Activated CD4-positive, alpha-beta T cell treated with anti-CD3 and anti-CD28 coated beads, Interleukin-2, amount 10 ng/mL, durations not matched to agents 7 days and 5 days (primary cell): ENCODE measurements at places on chromosomes 11 and 22. TPM values are rescaled to one million over a fixed set of nuclear protein-coding genes. Genes with fewer than 3 reads are reported as not detected.
A peak's percentile ranks its signal among the peaks of the same experiment; 100 is the strongest.

DNA sequence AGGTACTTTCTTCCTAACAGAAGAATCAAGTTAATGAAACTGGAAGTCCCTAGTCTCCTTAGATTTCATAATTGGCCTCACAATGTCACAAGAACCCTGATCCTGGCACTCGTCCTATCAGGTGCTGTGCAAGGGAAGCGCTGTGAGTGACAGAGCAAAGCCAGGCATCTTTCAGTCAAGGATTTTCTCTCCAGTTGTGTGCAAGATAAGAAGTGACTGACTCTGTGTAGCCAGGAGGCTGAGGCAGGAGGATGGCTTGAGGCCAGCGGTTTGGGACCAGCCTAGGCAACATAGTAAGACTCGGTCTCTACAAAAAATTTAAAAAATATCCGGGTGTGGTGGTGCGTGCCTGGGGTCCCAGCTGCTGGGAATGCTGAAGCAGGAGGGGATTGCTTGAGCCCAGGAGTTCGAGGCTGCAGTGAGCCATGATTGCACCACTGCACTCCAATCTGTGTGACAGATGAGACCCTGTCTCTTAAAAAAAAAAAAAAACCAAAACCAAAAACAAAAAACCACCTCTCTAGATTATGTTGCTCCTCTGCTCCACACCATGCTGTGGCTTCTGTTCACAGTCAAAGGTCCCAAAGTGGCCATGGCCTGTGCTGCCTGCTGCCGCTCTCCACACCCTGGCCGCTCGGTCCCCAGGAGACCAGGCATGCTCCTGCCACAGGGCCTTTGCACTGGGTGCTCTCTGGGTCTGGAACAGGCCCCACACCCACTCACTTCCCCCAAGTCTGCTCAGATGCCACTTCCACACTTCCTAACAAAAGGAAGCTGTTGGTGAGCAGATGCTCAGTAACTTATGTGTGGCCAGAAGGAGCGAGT lies 54.2 kb upstream of the CLDN5 start:
- H3K4me3 ChIP-seq: no peak overlapping the region
- peaks cover 42% of the 10 kb centered on the region for H3K4me1 ChIP-seq
- H3K27ac ChIP-seq: peak overlapping the region; percentile 90
- H3K36me3 ChIP-seq: no peaks in the 10 kb centered on the region

DNA sequence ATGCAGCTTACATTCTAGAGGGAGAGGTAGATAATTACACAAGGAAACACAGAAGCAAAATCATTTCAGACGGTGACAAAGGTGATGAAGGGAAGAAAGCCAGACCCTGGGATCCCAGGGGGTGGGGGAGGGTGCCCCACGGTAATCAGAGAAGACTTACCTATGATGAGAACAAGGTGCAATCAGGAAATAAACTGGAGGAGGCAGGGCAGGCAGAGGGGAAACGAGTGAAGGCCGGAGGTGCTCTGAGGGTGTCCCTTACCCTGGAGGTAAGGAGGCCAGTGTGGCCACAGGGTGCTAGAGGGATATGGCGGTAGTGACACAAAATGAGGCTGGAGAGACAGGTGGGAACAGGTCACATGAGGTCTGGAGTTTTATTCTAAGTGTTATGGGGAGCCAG lies 13.9 kb upstream of the SCGB1A1 start:
- DNase-seq: no peak
- no peak overlapping the region for H3K27ac ChIP-seq
- no peak overlapping the region for H3K4me3 ChIP-seq
- H3K27me3 ChIP-seq: no peaks in the 10 kb centered on the region
- no peaks in the 10 kb centered on the region for H3K36me3 ChIP-seq

- DNase-seq: no peak
- peaks cover 42% of the 10 kb centered on the region for H3K36me3 ChIP-seq
- H3K27ac ChIP-seq: no peak overlapping the region
These were observed 31.9 kb downstream of the MAML2 start for GRCh38 chr11:96311120-96311568.

The DUSP8 gene
- total RNA-seq: 0.23 TPM

The DNAJB7 gene
- total RNA-seq: not detected

DNA sequence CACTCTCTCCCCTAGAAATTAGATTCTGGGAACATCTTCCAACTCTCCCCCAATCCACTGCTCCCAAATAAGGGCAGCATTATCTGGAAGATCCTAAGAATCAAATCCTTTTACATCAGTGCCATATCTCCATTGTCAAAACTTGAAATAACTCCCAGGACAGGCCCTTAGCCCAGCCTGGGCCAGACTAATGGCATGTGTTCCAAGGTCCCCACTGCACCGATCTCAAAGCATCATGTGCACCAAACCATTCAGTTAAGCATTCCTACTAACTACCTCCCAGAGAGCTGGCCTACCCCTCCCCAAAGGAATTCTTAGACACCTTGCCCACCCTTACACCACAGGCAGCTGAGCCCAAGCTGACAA lies 44.2 kb upstream of the POU2AF1 start:
- H3K27ac ChIP-seq: no peak overlapping the region
- peaks cover 6% of the 10 kb centered on the region for H3K4me1 ChIP-seq
- DNase-seq: no peak

DNA sequence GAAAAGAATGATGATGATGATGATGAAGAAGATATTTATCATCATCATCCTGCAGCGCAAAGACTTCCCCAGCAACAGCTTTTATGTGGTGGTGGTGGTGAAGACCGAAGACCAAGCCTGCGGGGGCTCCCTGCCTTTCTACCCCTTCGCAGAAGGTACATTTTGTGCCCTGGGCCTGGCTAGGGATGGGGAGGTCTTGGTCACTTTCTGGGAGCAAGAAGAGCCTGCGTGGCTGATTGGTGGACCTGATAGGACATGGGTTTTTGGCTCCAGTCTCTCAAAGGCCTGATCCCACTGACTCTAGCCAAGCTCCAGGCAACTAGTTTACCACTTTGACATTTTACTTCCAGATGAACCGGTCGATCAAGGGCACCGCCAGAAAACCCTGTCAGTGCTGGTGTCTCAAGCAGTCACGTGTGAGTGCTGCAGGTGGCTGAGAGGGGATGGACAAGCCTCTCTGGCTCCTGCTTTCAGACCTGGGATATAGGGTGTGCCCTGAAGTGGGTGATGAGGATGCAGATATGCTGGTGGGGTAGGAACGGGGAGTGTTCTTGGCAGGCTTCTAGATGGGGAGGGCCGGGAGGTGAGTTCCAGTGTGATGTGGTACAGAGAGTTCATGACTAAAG lies 5.3 kb downstream of the SIDT2 start:
- H3K27ac ChIP-seq: no peak overlapping the region
- peaks cover 19% of the 10 kb centered on the region for H3K4me1 ChIP-seq
- DNase-seq: no peak
- H3K36me3 ChIP-seq: peaks cover 5% of the 10 kb centered on the region
- no peak overlapping the region for H3K4me3 ChIP-seq

The GAL gene
- not detected for total RNA-seq

GRCh38 chr11:27215471-27216269 lies 147.3 kb downstream of the CCDC34 start:
- DNase-seq: no peak
- H3K36me3 ChIP-seq: no peaks in the 10 kb centered on the region
- no peak overlapping the region for H3K4me3 ChIP-seq
- H3K27ac ChIP-seq: no peak overlapping the region
- no peaks in the 10 kb centered on the region for H3K4me1 ChIP-seq

The SLC22A25 gene
- total RNA-seq: not detected

GRCh38 chr11:69075421-69076128 lies 26.8 kb downstream of the TPCN2 start:
- no peaks in the 10 kb centered on the region for H3K27me3 ChIP-seq
- DNase-seq: no peak
- peaks cover 18% of the 10 kb centered on the region for H3K4me1 ChIP-seq
- peaks cover 3% of the 10 kb centered on the region for H3K36me3 ChIP-seq
- H3K27ac ChIP-seq: no peak overlapping the region

DNA sequence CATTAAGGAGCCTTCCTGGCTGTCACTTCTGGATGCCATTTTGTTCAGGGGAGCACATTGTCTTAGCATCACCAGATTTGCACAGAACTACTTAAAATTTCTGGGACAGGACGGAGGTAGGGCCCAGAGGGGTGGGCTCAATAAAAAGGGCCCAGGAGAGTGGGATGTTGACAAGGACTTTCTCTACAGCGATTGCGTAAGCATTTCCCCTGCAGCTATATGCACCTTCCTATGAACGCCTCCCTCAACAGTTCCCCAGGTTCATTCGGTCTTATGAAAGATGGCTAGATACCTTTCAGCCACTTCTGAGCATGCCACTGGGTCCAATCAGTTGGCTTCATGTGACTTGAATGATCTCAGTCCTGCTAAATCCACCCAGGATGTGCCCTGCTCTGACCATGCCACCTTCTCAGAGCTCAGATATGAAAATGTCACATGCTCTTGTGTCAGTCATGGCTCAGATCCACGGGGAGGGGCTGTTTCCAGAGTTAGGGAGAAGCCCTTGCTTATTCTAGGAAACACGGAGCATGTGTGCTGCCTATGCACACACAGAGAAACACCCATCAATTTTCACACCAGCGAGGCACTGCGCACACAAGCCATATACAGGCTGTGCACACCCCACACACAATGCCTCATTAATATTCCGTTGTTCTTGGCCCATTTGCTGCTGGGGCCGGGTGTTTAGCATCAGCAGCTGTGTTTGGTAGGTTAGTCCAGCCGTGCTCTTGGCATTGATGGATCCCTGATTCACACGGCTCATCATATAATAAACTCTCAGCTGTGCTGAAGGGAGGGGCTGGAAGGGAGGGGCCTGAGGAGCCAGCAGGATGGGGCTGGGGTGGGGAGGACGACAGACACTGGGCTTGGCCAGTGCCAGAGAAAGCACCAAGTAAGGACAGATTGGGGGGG lies 52.5 kb upstream of the NNMT start:
- DNase-seq: no peak
- no peaks in the 10 kb centered on the region for H3K4me1 ChIP-seq
- no peaks in the 10 kb centered on the region for H3K36me3 ChIP-seq
- H3K27ac ChIP-seq: no peak overlapping the region

DNA sequence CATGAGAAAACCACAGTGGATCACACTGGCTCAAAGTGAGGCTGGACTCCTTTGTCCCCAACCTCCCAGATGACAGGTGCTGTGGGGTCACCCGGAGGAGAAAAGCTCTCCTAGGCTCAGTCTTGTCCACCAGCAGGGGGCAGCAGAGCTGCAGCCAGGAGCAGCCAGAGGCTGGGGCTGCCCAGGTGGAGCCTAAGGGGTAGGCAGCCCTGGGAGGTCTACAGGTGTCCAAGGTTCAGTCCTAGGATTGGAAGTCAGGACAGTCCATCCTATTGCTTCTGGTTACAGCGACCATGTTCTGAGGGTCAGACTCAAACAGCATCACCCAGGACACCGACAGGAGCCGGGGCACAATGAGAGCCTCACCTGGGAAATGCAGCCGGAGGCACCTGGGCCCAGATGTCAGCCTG lies 77.6 kb upstream of the IGLL5 start:
- peaks cover 24% of the 10 kb centered on the region for H3K4me1 ChIP-seq
- no peak overlapping the region for H3K27ac ChIP-seq
- H3K27me3 ChIP-seq: peaks cover 28% of the 10 kb centered on the region
- DNase-seq: no peak
- H3K36me3 ChIP-seq: no peaks in the 10 kb centered on the region

GRCh38 chr11:1193326-1194230 lies 29.3 kb upstream of the MUC5B start:
- no peaks in the 10 kb centered on the region for H3K36me3 ChIP-seq
- no peak for DNase-seq
- H3K27me3 ChIP-seq: no peaks in the 10 kb centered on the region
- no peak overlapping the region for H3K4me3 ChIP-seq
- H3K27ac ChIP-seq: no peak overlapping the region

- no peak for DNase-seq
- H3K4me3 ChIP-seq: no peak overlapping the region
- H3K4me1 ChIP-seq: no peaks in the 10 kb centered on the region
- no peaks in the 10 kb centered on the region for H3K36me3 ChIP-seq
- peaks cover 9% of the 10 kb centered on the region for H3K27me3 ChIP-seq
These were observed 19.5 kb downstream of the RBFOX2 start for GRCh38 chr22:36009085-36009484.

The RAC2 gene
- 1,117 TPM for total RNA-seq

GRCh38 chr22:36900225-36900624 lies 13.2 kb upstream of the CSF2RB start:
- peaks cover 26% of the 10 kb centered on the region for H3K4me1 ChIP-seq
- no peak for DNase-seq
- peak overlapping the region; percentile 27 for H3K27ac ChIP-seq

DNA sequence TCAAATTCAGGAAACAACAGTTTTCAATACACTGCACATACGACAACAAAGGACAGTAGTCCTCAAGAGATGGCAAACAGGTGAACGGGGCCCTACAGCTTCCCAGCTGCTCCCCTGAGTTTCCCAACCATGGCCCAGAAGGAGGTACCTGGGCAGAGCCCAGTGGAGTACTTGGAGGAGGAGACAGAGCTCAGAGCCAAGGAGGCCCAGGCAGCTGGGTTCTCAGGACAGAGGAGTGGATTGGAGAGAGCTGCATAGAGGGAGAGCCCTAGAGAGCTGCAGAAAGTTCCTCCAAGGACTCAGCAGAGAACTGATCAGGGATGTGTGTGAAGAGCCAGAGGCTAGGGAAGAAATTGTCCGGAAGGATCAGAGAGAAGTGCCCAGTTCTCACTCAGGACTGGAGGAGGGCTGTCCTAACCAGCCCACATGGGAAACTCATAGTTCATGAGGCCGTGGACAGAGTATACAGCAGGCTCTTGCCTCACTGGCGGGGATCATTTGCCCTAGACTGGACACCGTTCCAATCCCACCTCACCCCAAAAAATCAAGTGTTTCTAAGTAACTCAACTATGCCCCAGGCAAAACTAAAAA lies 7.6 kb upstream of the ASCL2 start:
- H3K27me3 ChIP-seq: peaks cover 33% of the 10 kb centered on the region
- no peak for DNase-seq
- no peak overlapping the region for H3K27ac ChIP-seq
- H3K36me3 ChIP-seq: peaks cover 6% of the 10 kb centered on the region
- peaks cover 7% of the 10 kb centered on the region for H3K4me1 ChIP-seq
- no peak overlapping the region for H3K4me3 ChIP-seq

GRCh38 chr11:76209973-76210930 lies 4.0 kb upstream of the WNT11 start:
- H3K27ac ChIP-seq: no peak overlapping the region
- H3K4me3 ChIP-seq: no peak overlapping the region
- peaks cover 21% of the 10 kb centered on the region for H3K4me1 ChIP-seq
- no peaks in the 10 kb centered on the region for H3K36me3 ChIP-seq
- DNase-seq: no peak
- H3K27me3 ChIP-seq: peaks cover 70% of the 10 kb centered on the region

GRCh38 chr11:106449763-106450162 lies 372.3 kb downstream of the AASDHPPT start:
- H3K27ac ChIP-seq: no peak overlapping the region
- no peaks in the 10 kb centered on the region for H3K27me3 ChIP-seq
- H3K4me1 ChIP-seq: no peaks in the 10 kb centered on the region
